ENCODE measurements at places on chromosomes 7 and 10.

GRCh38 chr7:126487728-126488442 is 764.9 kb downstream of the GRM8 start:
- DNase-seq: no peak

- no peak for DNase-seq
Observed at GRCh38 chr10:50896721-50897120, 11.3 kb upstream of the A1CF start.

DNA sequence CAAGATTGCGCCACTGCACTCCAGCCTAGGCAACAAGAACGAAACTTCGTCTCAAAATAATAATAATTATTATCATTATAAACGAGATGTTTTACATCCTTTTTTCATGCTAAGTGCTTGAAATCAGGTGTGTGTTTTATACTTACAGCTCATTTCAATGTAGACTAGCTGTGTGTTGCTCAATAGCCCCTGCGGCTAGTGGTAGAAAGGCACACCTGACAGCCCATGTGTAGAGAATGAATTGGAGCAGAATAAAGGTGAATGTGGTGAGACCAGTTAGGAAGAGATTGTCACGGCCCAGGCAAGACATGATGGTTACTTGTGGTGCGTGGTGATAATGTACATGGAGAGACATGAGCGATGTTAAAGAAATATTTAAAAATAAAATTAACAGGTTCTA is 86.7 kb upstream of the TMEM26 start:
- DNase-seq: no peak

DNA sequence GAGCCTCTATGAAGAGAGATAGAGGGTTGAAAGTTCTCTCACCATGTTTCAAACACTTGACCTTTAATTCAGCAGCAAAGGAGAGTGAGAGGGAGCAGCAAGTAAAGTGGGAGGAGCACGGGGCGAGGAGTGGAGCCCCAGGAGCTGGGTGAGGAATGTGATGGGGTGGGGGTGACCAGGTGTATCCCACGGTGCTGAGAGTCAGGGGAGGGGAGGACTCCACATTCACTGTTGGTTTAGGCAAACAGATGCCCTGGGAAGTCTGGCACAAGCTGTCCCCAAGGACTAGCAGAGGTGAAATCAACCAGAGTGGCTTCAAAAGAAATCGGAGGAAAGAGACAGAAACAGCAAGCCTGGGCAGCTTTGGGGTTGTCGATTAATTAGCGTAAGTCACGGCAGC is 101.8 kb upstream of the PITRM1 start:
- no peak for DNase-seq

GRCh38 chr7:41979834-41980307 is 257.1 kb downstream of the GLI3 start:
- DNase-seq: no peak

GRCh38 chr7:67754651-67755050 is 758.0 kb downstream of the TYW1 start:
- DNase-seq: no peak

- no peak for DNase-seq
Observed at GRCh38 chr10:97278491-97278989, 13.9 kb downstream of the ARHGAP19 start.

DNA sequence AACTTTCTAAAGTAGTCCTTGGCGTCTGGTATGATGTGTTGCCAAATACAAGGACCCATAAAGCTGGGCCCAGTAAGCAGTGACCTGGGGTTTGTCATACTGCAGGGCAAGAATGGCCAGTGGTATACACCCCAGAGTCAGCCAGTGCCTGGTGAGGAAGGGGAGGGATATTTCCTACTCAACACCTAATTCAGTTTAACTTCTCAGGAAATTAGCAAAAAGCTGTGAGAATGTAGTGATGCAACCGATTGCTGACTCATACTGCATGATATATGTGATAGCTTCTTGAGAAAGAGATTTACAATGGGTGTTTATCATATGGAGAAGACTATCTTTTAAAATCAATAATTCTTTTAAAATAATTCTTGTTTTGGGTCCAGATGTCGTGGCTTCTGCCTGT is 889.3 kb upstream of the CELF2 start:
- no peak for DNase-seq

- no peak for DNase-seq
Observed at GRCh38 chr7:139340808-139341057, 404 bp upstream of the FMC1 start.

- DNase-seq: no peak
Observed at GRCh38 chr10:28012990-28013515, 14.2 kb upstream of the ODAD2 start.

- DNase-seq: no peak
Observed at GRCh38 chr7:151572136-151572535, 52.4 kb upstream of the RHEB start.

GRCh38 chr7:29453021-29453420 is 110.6 kb upstream of the PRR15 start:
- no peak for DNase-seq

DNA sequence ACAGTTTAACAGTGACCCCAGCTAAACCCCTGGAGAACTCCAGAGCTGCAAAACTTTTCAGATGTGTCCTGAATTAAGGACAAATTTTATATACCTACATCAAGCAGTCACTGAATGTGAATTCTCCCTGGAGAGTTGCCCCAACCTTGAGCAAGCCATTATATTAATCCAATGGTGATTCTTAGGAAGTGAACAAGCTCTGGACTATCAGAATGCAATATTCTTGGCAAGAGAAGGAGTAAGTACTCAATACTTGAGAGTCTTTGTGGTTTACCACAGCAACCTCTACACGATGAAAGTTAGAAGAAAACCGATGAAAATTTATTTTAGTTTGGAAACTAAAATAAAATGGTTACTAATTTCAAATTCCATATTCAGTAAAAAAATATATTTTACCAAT is 19.3 kb upstream of the ZNF365 start:
- DNase-seq: no peak

DNA sequence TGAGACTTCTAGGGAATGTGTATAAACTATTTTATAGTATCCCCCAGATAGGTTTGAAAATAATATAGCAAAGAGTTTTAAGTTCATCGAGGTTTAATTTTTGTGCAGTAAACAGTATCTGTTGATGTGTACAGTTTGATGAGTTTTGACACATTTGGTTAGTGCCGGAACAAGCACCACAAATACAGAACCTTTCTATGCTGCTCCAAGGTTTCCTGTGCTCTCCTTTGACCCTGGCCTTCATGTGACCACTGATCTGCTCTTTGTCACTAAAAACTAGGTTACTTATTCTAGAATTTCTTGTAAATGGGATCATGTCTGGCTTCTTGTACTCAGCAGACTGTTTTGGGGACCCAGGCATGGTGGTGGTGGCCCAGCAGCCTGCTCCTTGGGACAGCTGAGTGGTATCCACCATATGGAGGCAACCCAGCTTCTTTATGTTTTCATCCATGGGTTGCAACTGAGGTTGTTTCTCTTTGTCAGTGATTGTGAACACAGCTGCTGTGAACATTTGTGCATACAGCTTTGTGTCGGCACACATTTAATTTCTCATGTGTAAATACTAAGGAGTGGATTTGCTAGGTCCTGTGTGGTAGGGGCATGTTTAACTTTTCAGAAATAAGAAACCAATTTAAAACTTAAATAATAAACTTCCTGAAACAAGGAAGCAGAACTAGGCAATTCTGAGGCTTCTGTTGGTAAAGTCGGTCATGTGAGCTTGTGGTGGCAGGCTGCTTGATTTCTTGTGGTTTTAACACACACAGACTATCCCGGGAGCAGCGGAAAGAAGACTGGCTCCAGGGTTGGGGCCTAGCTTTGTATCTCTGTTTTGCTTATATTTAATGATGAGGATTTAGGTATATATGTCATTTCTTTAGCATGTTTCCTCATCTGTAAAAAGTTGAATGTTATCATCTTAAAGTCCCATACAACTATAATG is 219.4 kb downstream of the ABCA13 start:
- DNase-seq: no peak

DNA sequence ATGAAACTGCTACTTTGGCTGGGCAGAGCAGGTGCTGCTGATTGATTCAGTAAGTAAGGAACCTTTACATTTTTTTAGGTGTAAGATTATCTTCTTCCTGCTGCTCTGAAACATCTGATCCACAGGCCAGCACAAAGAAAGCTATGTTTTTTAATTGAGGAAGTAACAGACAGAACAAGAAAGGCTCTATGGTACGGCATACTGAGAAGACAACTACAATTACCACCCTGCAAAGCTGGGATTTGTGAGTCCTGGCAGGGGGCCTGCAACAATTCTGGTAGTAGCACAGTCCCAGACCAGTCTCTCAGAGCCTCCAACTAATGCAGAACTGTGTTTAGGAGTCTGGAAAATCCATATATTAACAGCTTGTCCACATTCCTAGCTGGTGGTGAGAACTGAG is 103.0 kb upstream of the LRRTM3 start:
- no peak for DNase-seq

DNA sequence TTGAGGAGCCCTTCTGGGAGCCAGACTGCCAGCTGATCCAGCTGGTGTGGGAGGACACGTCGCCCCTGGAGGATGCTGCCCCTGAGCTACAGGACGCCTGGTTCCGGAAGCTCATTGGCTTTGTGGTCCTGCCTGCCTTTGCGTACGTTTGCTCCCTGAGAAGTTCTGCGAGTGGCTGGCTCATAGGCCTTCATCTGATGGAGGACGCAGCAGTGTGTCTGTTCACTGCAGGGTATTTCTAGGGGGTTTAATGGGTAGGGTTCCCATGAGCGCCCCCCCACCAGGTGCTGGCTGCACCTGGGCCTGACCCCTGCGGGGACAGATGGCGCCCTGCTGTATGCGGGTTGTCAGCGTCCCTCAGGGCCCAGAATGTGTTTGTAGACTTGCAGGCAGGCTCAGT is 5.0 kb downstream of the PAOX start:
- no peak for DNase-seq

DNA sequence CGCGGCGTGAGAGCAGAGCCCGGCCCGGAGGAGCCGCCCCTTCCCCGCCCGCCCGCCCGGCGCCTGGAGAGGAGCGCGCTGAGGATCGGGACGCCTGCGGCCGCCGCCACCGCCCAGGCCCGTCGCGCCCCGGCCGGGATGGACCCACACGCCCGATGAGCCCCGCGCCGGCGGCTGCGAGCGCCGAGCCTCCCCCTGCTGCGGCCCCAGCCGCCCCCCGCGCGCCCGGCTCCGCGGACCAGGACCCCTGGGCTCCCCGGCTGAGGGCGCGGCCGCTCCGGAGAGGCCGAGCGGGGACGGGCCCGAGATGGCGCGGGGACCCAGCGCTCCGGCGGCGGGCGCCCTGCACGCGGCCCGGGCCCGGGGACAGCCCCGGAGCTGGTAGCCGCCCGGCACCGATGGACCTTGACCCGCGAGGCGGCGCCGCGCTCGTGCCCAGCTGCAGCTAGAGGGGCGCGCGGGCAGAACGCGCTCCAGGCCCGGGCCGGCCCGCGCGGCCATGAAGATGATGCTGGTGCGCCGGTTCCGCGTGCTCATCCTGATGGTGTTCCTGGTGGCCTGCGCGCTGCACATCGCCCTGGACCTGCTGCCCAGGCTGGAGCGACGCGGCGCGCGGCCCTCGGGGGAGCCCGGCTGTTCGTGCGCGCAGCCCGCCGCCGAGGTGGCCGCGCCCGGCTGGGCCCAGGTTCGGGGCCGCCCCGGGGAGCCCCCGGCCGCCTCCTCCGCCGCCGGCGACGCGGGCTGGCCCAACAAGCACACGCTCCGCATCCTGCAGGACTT is 520 bp downstream of the FAM20C start:
- no peak for DNase-seq

DNA sequence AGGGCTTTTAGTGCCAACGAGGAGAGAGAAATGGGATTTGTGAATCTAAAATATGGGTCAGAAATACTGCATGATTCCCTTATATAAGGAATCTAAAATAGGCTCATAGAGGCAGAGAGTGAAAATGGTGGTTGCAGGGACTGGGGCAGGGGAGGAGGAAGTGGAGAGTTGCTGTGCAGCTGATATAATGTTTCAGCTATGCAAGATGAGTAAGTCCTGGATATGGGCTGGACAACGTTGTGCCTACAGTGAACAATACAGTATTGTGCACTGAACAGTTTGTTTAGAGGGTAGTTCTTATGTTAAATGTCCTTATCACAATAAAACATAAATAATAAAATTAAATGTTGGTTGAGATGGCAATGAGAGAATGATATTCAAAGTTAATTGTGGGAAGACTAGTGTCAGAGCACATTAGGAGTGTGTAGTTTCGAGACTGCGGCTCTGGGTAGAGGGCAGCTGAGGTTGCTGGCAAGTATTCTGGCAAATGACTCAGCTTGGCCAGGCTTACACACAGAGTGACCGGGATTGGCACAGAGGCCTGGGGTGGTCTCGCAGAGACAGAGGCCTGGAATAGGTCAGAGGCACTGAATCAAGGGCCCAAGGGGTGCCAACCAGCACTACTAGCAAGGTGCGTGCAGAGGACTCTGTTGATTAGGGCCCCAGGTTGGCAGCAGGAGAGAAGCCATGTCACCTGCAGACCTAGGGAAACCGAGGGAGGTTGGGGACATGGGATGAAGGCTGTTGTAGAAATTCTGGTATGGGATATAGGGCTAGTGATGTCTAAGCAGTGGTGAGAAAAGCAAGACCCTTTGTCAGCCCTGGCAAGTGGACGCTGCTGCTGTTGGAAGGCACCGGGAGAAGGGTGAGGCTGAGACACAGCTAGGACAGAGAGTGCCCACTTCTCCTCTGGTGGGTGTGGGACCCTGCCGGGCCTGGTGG is 2.8 kb upstream of the DEPP1 start:
- no peak for DNase-seq

Measured in stimulated activated CD8-positive, alpha-beta memory T cell treated with anti-CD3 and anti-CD28 coated beads, Interleukin-4, amount 100 ng/mL, for 1 hour (primary cell).